Caki2 (cell line): ENCODE measurements at places on chromosomes 3 and 15.

- DNase-seq: no peak
These were observed 97.4 kb upstream of the KLF13 start for GRCh38 chr15:31228980-31229826.

GRCh38 chr3:46923559-46924350, 46.2 kb downstream of the PTH1R start:
- no peak for DNase-seq

DNA sequence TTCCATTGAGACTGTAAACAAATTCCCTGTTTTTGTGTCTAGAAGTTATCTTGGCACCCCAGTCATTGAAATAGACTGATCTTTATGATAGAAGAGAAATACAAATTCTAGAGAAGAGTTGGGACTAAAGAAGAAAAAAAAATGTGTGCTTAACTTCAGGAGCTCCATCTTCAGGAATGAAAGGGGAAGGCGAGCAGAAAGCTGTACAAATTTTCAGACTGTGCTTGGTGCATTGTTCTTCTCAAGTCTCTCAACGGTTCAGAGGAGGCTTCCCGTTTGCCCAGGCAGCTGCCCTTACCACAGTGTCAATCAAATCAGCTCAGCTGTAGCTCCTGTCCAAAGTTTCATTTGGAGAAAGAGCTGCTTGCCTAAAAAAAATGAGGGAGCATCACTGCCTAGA, 41.7 kb downstream of the OXSM start:
- peak; percentile 49 for DNase-seq

DNA sequence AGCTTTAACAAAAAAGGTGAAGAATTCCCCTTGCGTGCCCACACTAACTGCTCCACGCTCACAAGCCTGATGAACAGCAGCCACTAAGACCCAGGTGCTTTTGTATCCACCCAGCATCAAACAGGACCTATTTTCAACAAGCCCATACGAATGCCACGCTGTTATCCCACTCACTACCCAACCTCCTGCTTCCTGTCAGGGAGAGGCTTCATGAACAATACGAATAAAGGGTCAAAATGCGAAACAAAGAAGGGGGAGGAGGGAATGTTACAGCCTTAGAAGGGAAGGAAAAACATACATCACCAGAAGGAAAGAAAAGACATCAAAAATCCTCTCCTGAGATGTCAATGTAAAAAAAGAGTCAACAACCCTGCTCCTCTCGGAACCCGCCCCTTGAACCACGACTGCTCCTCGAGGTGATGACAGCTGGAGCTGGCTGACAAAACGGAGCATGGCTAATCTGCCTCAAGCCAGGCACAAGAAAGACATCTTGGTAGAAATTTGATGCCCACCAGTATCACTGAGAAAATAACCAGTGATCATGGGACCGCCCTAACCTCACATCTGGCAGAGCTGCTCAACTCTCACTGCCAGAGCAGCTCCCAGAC, 9.7 kb downstream of the ERC2 start:
- no peak for DNase-seq

DNA sequence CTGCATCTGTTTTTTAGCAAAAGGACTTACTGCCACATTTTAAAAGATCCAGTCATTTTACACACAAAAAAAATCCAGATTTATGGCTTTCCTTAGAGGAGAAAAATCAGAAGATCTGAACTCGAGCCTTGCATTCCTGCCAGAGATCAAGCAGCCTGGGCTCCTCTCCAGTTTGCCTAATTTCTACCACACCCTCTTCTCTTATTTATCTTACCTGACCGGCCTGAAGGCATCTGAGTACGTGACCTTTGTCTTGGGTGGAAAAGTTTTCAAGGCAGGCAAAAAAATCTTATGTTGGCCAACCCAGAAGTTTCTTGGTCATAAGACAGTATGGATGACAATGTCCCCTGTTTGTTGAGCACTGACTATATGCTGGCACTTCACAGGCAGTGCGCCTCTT, 60.3 kb downstream of the CHRD start:
- DNase-seq: no peak

- no peak for DNase-seq
These were observed 116.7 kb downstream of the ADAM10 start for GRCh38 chr15:58632789-58633188.

DNA sequence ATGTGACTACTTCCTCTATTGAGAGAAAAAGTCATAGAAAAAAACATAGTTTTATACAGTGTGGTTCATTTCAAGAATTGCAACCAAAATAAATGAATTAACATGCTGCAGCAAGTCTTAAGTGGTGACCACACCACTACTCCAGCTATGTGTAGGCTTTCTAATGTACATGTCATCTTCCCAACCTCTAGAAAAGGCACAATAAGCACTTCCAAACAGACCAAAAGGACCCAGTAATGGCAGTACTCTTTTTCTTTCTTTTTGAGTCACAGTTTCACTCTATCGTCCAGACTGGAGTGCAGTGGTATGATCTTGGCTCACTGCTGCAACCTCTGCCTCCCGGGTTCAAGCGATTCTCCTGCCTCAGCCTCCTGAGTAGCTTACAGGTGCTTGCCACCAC, 219.3 kb upstream of the KBTBD8 start:
- no peak for DNase-seq

GRCh38 chr15:93052090-93052879, 36.7 kb downstream of the RGMA start:
- no peak for DNase-seq

GRCh38 chr3:171269542-171269941, 190.7 kb downstream of the TNIK start:
- no peak for DNase-seq

GRCh38 chr3:192850451-192850981, 67.1 kb downstream of the MB21D2 start:
- DNase-seq: peak; percentile 21

GRCh38 chr3:171825222-171825828, 15.0 kb upstream of the PLD1 start:
- DNase-seq: peak; percentile 72

- no peak for DNase-seq
These were observed 35.0 kb upstream of the ARID3B start for GRCh38 chr15:74505837-74506514.

DNA sequence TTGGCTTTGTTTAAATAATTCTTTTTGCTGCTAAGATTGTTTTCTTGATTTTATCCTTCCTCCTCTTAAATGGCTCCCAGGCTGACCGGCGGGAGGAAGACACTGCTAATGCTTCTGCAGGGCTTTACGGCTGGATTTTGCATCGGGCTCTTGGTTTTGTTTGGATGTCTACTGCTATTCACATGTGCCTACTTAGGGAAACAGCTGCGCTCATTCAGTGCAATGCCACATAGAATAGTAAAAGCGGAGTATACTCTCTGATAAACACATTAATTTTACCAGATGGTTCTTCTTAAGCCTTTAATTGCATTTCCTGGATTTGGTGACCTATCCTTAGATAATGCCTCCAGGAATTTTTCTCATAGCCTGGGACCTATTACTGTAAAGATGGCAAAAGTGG, 146.6 kb downstream of the THSD4 start:
- DNase-seq: no peak
